ENCODE measurements at places on chromosomes 7 and 10.
A peak's percentile ranks its signal among the peaks of the same experiment; 100 is the strongest.

DNA sequence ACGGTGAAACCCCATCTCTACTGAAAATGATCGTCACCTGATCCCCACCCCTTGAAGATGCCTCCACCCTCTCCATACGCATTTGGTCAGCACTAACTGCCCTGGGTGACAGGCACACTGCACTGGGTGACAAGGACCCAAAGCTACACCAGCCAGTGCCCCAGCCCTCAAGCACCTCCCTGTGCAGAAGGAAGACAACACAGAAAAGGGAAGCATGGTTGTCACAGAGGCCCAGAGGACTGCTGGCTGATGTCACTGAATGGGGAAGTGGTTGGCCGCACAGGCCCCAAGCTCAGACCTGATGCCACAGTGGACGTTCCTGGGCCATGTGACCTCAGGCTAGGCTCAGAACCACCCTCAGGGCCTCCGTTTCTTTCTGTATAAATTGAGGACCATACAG lies 4.2 kb upstream of the PILRA start:
- DNase-seq: no peak

- DNase-seq: no peak
Measured at GRCh38 chr10:43900571-43900970, 251.9 kb upstream of the ZNF32 start.

DNA sequence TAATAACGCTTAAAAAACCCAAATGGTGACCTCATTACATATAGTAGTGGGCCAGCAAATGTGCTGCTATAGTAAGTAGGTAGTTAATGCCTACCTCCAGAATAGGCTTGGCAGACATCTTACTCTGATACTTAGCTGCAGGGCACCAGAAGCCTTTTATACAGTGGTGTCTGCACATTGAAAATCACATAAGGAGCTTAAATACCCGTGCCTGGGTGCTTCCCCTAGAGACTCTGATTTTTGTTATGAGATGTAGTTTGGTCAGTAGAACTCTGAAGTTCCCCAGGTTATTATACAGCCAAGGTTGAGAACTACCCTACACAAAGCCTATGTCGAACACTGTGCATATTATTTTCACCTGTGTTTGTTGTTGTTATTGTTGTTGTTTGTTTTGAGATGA lies 47.2 kb downstream of the ANKIB1 start:
- DNase-seq: no peak

DNA sequence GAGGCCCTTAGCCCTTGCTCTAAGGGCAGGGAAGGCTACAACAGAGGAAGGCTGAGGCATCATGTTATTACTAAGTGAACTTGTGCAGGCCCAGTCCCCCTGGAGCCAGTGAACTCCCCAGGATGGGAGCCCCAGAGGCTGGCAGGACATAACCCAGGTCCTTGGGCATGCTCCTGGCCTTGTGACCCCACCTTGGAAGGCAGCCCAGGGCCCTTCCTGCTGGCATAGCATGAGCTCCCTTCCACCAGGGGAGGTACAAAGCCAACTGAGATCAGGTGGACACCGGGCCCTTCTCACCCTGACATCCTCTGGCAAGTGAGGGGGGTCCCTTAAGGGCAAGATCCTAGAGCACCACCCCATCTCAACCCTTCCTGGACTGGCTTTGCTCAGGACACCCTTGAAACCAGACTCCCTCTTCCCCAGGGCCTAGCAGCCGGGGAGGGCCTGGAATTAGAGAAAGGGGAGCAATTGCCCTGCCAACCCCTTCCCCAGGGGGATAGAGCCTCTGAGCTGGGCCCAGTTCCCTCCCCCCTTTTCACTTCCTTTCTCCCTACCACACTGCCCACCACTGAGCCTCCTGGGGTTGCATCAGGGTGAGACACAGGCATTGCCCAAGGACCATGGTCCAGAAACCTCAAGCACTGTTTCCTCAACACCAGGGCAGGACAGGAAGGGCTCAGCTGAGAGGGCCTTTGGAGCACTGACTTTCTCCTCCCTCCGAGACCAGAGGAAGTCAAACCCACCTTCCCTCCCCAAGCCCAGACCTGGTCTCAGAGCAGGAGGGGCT lies 1.8 kb upstream of the VSIR start:
- no peak for DNase-seq

DNA sequence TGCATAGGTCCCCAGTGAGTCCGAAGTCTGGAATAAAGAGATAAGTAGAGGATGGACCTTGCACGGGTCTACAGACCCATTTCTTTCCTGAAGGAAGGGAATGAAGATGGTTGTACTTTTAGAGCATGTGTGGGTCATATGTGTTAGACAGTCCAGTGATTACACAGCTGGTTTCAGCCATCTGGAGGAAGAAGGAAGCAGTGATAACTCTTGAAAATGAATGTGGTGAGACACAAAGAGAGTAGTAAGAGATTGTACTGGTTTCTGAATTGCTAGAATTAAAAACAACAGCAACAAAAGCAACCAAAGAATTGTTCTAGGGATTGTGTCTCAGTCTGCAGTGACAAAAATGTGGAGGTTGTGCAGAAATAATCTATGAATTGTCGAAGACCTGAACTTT lies 258.9 kb downstream of the SUGCT start:
- no peak for DNase-seq

- DNase-seq: peak; percentile 88
Measured at GRCh38 chr7:150428671-150429451, 21.6 kb upstream of the GIMAP8 start.

DNA sequence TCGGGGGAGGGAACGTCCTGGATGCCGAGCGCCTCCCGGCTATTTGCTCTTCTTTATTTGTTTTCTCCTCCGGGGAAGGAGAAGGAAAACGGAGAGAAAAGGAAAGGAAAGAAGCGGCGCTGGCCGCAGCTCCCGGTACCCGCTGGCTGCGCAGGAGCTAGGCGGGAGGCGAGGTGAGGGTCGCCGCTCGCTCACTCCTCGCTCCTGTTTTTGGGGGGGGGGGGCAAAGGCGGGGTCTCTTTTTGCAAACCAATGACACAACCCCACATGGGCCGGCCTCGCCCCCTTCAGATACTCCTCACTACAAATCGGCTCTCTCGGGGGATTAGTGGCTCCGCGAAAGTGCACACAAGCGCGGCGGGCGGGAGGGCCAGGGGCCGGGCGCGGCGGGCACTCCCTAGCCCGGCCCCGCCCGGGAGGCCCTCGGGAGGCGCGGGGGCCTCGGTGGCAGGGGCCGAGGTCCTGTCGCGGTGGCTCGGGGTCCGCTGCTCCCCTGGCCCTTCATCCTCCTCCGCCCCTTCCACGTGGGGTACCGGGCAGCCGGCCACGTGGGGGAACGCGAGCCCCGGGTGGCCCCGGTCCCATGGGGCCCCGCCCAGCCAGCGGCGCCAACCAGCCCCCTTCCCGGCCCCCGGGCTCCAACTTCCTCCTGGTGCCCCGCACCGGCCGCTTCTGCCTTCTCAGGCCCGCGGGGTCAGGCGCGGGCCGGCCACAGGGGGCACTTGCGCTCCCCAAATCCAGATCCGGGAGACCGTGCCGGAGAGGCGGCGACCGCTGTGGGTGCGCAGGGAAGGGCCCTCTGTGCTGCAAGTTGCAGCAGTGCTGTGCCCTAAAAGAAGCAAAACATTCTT lies 718 bp upstream of the CTBP2 start:
- peak; percentile 80 for DNase-seq

- DNase-seq: no peak
Measured at GRCh38 chr7:145681646-145682045, 435.0 kb upstream of the CNTNAP2 start.

DNA sequence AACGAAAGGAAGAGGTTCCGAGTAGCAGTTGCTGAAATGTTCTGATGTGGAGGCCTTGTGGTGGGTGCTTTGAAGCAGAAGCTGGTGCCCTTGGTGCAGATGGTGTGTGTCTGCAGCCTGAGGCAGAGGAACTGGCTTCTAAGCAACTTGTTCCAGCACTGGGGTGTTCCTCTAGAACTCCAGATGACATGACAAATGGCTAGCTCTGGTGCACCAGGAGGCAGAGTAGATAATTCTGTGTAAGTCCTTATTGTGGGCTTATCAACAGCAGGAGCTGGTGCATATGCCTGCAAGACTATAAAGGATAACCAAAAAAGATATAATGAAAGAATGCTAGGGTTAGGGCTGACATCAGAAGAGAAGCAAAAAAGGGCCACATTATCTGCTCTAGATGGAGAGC lies 76.5 kb downstream of the ARL5B start:
- DNase-seq: no peak

DNA sequence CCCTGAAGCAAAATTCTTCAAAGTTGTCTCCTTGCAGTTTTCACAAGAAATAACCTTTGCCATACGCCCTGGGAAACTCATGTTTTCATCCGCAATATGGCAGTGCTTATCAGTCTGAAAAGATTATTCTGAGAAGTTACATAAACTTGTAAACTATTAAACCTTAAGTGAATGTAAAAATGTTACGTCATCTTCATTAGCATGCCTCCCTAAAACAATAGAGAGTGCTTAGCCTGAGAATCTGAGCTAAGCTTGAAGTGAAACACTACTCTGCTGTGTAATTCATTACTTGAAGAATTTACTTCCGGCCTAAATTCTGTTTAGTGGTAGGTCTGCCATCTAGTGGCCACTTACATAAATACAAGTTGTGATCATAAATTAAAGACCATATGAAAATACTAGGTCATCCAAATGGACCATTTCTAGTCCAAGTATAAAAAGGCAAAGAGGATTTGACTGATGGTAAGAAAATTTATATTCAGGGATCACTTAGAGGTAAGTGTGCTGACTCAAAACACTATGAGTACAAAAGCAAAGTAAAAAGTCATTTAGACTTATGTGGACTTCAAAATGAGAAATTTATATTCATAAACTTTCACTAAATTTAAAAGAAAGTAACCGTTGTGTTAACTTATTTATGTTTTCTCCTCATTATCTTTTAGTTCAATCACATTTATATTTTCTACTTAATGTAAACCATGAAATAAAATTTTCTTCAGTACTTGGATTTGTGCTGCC lies 745.1 kb upstream of the LRRTM3 start:
- peak; percentile 77 for DNase-seq

- DNase-seq: peak; percentile 76
Measured at GRCh38 chr10:51171946-51172345, 97.7 kb downstream of the PRKG1 start.

DNA sequence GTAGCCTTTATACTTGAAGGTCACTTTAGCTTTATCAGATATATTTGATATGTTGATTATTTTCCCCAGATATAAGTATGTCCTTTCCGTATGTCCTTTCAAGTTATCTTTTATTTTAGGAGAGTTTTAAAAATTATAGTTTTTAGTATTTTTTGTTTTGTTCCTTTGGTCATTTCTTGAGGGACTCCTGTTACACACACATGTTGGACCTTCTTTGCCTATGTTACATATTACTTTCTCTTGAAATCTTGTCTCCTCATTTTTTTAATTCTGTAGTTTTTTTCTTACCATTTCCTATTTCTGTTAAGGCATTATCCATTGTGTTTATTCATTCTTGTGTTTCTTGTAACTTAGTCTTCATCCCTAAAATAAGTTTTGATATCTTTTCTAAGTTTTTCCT lies 23.9 kb downstream of the GLCCI1 start:
- no peak for DNase-seq

GRCh38 chr7:4225881-4226523 lies 456.1 kb upstream of the FOXK1 start:
- DNase-seq: no peak

DNA sequence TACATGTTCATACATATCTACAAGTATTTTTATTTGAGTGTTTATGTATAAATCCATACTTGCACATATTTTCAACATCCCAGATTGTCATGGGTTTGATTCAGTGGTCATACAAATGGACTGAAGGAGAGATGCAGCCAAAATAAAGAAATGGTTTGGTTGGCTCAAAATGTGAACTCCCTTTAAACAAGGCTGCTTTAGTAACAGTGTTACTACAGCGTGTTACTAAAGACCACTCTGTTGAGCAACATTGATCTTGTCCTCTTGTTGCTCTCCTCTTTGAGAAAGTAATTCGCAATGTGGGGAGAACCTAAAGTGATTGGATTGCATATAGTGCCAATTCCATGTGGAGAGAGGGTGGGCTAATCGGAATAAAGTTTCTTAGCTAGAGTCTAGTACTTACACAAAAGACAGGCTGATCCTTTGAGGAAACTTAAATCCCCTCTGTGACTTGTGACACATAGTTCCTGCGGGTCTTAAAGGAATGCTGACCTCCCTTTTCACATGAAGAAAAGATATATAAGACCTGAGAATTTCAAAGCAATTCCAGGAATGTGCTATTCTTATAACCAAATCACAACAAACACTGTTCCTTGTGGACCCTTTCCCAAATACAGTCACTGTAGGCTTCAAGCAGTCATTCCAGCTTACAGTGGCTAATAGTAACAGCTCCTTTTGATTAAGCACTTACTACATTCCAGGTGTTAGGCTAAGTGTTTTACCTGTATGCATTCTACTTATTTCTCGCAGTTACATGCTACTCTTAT lies 144.3 kb downstream of the FZD1 start:
- DNase-seq: no peak

GRCh38 chr10:25547382-25547781 lies 372.6 kb downstream of the GPR158 start:
- peak; percentile 53 for DNase-seq

- no peak for DNase-seq
Measured at GRCh38 chr10:114313139-114313538, 74.1 kb downstream of the VWA2 start.

GRCh38 chr7:51123322-51124019 lies 193.1 kb downstream of the COBL start:
- DNase-seq: peak; percentile 94

GRCh38 chr10:91589015-91589657 lies 43.7 kb downstream of the PPP1R3C start:
- peak; percentile 83 for DNase-seq

- DNase-seq: no peak
Measured at GRCh38 chr10:94211169-94211510, 151.6 kb downstream of the NOC3L start.

DNA sequence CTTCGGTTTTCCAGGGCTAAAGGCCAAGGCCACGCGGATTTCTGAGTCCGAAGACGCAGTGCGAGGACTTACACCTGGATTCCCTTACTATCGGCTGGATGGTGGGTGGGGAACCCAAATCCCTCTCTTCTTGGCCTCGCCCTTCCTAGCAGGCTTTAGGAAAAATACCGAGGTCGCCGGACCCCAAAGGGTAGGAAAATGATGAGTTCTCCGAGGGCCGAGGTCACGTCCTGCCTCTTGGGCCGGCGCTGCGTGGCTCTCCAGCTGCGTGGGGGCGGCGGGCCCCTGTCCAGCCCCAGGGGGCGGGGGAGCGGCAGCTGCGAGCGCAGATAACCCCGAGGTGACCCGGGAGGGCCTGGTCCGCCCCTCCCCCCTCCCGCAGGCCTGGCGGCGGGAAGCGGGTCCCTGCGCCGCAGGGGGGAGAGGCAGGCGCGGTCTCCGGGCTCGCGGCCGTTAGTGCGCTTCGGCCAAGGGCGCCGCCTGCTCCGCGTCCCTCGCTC lies 805 bp upstream of the HMX3 start:
- DNase-seq: no peak

DNA sequence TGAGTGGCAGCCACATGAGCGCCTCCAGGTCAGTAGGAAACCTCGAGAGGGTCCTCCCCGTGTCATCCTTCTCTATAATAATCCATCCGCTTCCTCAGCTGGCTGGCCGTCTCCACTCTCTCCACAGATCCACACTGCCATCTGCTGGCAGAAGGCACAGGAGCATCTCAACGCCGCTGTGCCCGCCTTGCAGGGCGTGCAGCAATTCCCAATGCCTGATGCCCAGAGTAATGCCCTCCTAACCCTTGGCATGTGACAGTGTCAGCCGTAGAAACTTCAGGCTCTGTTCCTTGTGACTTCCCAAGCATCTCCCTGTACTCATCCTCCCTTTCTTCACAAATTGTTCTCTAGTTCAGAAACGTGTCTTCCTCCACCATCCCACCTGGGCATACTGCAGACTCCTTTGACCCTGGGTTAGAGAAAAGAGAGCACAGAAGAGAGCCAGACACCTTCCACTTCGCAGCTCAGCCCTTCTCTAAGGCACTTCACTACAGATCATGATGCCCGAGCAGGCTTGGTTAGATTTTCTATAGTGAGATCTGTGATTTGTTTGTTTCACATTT lies 70.8 kb downstream of the XPNPEP1 start:
- peak; percentile 80 for DNase-seq

Measured in cardiac fibroblast (primary cell).